ENCODE measurements at places on chromosomes 16 and 17.

GRCh38 chr17:39751016-39751543 lies 13.3 kb downstream of the GRB7 start:
- DNase-seq, result no peak

DNA sequence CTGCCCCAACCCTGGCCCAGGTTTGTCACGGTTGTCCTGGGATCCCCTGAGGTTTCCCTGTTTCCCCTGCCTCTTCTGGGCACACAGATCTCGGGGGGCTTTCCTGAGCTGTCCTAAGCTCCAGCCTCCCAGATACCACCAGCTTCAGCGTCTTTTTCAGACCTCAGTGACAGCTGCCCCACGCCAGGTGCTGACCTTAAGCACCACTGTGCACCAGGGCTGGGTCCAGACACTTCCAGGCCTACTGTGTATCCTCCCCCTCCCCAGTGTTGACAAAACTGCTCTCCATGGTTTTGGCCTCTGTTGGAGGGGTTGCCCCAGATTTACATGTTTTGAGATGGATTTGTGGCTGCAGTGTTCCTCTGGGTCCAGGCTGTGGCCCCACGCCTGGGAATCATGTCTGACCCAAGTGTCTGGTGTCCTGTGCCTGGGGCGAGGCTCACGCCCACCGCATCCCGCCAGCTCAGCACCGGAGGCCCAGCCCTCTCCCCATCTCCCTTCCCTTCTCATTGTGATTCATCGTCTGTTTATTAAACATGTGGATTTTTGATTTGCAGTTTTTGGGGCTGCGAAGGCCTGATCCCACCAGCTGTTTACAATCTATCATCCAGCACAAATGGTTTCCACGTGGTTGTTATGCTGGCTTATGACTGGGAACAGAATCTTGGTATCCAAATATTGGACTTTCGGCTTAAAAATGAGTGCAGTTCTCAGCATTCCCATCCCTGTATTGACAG lies 82.1 kb downstream of the METRNL start:
- peak; percentile 92 for DNase-seq

DNA sequence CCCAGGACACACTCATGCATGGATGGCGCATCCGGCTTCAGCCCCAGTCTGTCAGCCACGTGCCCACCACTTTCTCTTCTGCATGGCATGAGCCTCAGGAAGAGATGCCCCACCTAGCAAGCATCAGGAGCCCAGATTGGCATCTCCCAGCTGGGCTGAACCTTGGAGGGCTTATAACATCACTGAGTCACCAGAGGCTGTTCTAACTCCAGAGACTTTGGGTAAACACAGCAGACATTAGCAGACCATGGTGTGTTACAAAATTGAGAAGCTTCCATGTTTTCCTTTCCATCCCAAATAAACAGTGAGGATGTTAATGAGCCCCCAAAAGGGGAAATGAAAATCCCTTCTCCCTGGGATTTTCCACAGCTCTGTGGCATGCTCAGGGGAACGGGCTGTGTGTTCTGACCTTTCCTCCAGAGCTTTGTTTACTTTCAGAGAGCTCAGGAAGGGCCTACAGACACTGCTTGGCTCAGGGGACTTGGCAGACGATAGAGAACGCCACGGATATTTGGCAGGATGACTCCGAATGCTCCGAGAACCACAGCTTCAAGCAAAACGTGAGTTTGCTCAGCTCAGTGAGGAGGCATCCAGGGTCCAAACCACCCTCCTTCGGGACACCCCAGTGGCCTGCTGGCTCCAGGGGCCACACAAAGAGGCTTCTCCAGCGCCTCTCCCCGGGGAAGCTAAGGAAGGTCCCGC lies 16.5 kb downstream of the GLP2R start:
- DNase-seq, result peak; percentile 80

GRCh38 chr16:19959736-19960135 lies 75.1 kb upstream of the GPRC5B start:
- DNase-seq, result no peak

- DNase-seq, result no peak
Measured at GRCh38 chr16:85089525-85089924, 22.7 kb downstream of the CIBAR2 start.

DNA sequence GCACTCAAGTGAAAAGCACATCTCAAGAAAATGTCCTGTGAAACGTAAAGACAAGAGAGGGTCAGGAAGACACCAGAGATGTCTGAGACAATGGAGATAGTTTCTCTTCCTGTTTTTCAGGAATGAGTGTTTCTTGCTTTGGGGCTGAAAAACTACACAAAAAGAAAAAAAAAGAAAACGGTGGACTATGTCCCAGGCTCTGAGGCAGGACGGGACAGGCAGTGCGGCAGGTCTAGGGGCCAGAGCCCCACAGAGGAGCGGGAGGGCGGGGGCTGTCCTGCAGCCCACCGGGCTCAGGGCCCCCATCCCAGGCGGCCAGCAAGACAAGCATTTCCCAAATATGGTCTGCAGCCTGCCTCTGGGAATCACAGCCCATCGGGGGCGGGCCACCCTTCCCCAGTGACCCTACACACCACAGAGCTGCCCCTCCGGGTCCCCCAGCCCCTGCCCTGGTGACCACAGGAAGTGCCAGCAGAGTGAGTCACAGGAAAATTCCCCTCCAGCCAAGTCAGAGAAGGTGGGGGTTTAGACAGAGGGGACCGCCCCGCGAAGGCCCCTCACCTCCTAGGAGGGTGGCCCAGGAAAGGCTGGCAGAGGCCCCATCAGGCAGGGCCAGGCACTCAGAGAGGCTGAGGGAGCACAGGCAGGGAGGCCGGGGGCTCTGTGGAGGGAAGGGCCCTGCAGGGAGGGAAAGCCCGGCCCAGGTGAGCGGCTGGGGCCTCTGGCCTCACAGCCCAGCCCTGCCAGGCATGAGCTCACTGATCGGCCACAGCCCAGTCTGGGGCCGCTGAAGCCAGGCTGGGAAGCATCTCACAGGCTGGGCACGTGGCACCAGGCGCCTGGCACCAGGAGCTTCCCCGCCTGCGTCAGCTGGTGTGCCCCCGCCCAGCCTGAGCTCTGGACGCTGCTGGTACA lies 6.3 kb downstream of the BCAR1 start:
- peak; percentile 93 for DNase-seq

Measured in fibroblast of mammary gland (primary cell).